ENCODE measurements at places on chromosomes 13 and 19. TPM values are rescaled to one million over a fixed set of nuclear protein-coding genes. Genes with fewer than 3 reads are reported as not detected.

GRCh38 chr19:14146789-14147216 lies 10.4 kb upstream of the ASF1B start:
- H3K36me3 ChIP-seq = no peaks in the 10 kb centered on the region
- no peaks in the 10 kb centered on the region for H3K27me3 ChIP-seq
- DNase-seq = peak; percentile 18
- H3K4me1 ChIP-seq = peaks cover 6% of the 10 kb centered on the region
- H3K4me3 ChIP-seq = no peak overlapping the region

DNA sequence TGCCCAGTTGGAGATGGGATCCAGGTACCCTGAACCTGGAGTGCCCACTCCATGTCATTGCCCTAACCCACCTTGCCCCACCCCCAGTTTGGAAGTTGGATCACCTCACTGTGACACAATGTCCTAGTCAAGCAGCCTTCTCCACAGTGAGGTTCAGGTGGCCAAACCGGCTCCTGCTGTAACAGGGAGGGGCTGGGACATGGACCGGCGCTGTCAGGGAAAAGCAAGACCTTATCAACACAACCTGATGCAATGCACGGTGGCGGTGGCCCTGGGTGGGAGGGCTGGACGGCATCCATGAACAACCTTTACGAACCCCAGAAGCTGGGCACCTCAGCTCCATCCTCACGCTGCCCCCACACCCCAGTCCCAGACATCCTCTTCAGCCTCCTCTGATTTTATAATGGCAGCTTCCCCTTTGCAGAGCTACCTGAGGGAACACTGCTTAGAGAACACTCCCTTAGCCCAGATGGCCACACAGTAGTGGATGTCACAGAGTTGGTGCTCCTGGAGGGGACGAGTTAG lies 1.6 kb upstream of the KRTDAP start:
- no peak overlapping the region for H3K27ac ChIP-seq
- no peaks in the 10 kb centered on the region for H3K27me3 ChIP-seq
- H3K4me3 ChIP-seq = no peak overlapping the region
- H3K36me3 ChIP-seq = no peaks in the 10 kb centered on the region
- no peak for DNase-seq
- H3K4me1 ChIP-seq = peaks cover 7% of the 10 kb centered on the region

- no peaks in the 10 kb centered on the region for H3K27me3 ChIP-seq
- peak overlapping the region; percentile 79 for H3K4me3 ChIP-seq
- no peaks in the 10 kb centered on the region for H3K36me3 ChIP-seq
- no peak for DNase-seq
- peak overlapping the region; percentile 75 for H3K27ac ChIP-seq
These were observed 33.9 kb downstream of the CCNE1 start for GRCh38 chr19:29845574-29846176.

DNA sequence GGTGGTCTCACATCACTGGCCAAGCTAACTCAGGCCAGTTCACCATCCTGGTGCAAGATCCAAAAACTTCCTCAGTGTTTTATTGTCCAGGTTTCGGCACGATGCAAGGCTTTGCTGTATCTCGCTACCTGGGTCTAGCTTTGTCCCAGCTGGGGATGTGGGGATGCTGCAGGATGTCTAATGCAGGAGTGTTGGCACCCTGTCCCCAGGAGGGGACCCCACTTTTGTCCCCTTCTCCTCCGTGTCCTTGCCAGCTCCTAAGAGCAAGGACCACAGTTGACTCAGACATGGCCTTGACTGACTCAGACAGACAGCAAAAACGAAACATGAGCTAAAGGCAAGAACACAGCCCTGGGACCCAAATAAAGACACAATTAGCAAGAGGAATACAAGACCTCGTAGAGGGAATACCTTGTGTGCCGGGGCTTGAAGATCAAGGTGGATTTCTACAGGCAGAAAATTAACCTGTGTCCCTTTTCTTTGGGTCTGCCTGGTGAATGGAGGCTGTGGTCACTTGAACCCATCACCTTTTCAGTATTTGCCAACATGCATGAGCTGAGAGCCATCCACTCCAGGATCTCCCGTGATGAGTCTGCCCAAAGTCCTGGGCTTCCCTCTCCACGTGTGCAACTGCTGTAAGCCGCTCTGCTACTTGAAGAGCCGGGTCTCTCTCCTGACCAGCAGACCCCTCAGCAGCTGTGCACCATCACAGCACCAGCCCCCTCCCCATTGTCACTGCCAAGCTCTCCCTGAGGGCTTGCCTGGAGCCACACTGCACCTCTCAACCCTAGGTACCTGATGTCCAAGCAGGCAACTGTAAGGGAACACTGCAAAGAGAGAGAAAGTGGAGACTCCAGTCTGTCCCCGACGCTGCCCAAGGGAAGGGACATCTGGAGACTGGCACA lies 149.5 kb upstream of the ZNF507 start:
- no peaks in the 10 kb centered on the region for H3K4me1 ChIP-seq
- no peak overlapping the region for H3K4me3 ChIP-seq
- H3K27me3 ChIP-seq = no peaks in the 10 kb centered on the region

DNA sequence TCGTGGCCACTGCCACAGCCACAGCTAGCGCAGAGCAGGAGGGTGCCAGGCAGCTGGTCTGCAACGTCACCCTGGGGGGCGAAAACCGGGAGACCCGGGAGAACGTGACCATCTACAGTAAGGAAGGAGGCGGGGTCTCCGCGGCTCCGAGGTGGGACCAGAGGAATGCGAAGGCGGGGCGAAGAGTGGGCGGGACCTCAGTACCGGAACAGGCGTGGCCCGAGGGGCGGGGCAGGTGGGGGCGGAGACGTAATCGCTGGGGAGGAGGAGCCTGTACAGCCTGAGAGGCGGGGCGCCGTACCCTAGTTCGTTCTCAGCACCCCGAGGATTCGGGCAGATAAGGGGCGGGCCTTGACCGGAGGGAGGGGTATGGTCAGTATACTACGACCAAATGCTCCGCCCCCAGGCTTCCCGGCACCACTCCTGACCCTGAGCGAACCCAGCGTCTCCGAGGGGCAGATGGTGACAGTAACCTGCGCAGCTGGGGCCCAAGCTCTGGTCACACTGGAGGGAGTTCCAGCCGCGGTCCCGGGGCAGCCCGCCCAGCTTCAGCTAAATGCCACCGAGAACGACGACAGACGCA lies 2.5 kb downstream of the ICAM5 start:
- peaks cover 81% of the 10 kb centered on the region for H3K27me3 ChIP-seq
- H3K36me3 ChIP-seq = no peaks in the 10 kb centered on the region
- peak; percentile 70 for DNase-seq
- peaks cover 66% of the 10 kb centered on the region for H3K4me1 ChIP-seq
- H3K27ac ChIP-seq = no peak overlapping the region
- H3K4me3 ChIP-seq = no peak overlapping the region

- peaks cover 11% of the 10 kb centered on the region for H3K4me1 ChIP-seq
- no peak overlapping the region for H3K27ac ChIP-seq
- H3K36me3 ChIP-seq = no peaks in the 10 kb centered on the region
- H3K27me3 ChIP-seq = no peaks in the 10 kb centered on the region
- no peak overlapping the region for H3K4me3 ChIP-seq
These were observed 2.0 kb upstream of the SRRM5 start for GRCh38 chr19:43609872-43610271.

GRCh38 chr19:27776020-27776419 lies 1436.9 kb downstream of the UQCRFS1 start:
- peaks cover 4% of the 10 kb centered on the region for H3K36me3 ChIP-seq
- no peaks in the 10 kb centered on the region for H3K27me3 ChIP-seq
- no peaks in the 10 kb centered on the region for H3K4me1 ChIP-seq
- H3K4me3 ChIP-seq = no peak overlapping the region
- no peak for DNase-seq

GRCh38 chr19:41997121-41997850 lies 3.3 kb upstream of the ATP1A3 start:
- no peaks in the 10 kb centered on the region for H3K27me3 ChIP-seq
- H3K36me3 ChIP-seq = no peaks in the 10 kb centered on the region
- no peak overlapping the region for H3K27ac ChIP-seq
- no peak overlapping the region for H3K4me3 ChIP-seq
- peak; percentile 56 for DNase-seq

DNA sequence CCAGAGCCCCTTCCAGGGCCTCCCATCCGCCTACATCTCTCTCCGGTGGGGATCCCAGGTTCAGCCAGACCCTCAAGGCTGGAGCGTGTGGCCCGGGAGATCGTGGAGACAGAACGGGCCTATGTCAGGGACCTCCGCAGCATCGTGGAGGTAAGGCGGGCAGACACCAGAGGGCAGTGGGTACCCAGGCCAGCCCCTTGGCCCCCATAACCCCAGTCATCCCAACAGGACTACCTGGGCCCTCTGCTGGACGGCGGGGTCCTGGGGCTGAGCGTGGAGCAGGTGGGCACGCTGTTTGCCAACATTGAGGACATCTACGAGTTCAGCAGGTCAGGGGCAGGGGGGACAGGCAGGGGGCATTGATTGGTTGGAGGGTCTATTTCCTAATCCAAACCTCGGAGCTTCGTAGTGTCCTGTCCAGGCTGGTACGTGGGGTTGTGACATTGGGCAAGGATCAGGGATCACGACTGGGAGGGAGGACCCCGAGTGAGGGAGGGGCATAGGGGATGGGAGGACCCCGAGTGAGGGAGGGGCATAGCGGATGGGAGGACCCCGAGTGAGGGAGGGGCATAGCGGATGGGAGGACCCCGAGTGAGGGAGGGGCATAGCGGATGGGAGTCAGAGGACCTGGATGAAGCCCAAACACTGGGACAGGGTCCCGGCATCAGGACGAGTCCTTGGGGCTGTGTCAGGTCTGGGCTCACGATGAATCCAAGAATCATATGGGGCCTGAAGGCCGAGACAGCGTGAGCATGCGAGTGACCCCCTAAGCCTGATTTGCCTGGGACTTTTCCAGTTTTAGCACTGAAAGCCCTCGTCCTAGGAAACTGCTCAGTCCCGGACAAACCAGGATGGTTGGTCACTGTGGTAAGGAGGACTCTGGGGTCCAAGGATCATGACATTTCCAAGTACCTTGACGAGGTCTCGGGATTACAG lies 2.9 kb downstream of the PLEKHG2 start:
- no peak overlapping the region for H3K4me3 ChIP-seq
- no peak for DNase-seq
- no peaks in the 10 kb centered on the region for H3K27me3 ChIP-seq

GRCh38 chr13:41746259-41746658 lies 214.7 kb downstream of the VWA8 start:
- H3K27me3 ChIP-seq = no peaks in the 10 kb centered on the region
- H3K27ac ChIP-seq = no peak overlapping the region
- no peaks in the 10 kb centered on the region for H3K36me3 ChIP-seq
- H3K4me1 ChIP-seq = peaks cover 9% of the 10 kb centered on the region
- no peak for DNase-seq
- H3K4me3 ChIP-seq = no peak overlapping the region

DNA sequence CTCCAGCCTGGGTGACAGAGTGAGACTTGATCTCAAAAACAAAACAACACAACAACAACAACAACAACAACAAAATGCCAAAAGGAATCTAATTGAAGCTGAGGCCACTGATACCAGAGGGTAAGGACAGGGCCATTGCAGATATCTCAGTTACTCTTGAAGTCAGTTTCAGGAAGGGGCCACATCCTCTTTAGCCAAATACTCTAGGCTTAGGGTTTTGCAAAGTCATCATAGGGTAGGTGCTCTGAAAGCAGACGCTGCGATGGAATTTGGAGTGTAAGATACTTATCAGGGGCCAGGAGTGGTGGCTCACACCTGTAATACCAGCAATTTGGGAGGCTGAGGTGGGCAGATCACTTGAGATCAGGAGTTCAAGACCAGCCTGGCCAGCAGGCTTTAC lies 46.6 kb upstream of the UBAC2 start:
- H3K4me1 ChIP-seq = no peaks in the 10 kb centered on the region
- H3K4me3 ChIP-seq = no peak overlapping the region
- DNase-seq = no peak
- H3K27ac ChIP-seq = no peak overlapping the region

DNA sequence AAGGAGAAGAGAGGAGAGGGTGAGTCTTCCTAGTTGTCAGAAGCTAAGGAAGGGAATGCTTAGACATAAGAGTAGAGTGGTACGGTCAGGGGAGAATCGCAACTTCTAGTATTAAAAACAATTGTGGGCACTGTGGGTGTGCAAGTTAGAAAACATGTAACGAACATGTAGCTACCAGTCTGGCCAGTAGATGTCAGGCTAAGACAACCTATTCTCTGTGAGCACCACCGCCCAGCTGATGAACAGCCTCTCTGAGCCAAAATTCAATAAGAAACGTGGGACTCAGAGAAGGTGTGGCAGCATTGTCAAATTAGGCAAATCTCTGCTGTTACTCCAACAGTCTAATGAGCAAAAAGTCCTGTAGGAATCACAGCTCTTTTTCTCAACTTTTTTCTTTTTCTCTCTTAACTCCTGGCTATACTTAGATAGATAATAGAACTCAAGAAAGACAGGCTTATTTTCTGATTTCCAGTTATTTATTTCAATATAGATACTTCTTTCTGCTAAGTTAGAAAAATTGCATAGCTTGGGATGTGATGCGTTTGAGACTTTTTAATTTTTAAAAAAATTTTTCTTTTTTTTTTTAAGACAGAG lies 186.2 kb downstream of the USP12 start:
- H3K4me3 ChIP-seq = no peak overlapping the region
- DNase-seq = peak; percentile 89
- peaks cover 26% of the 10 kb centered on the region for H3K4me1 ChIP-seq
- H3K27ac ChIP-seq = no peak overlapping the region

Gene ZNF382
- total RNA-seq = 6.3 TPM

Gene C19orf33
- total RNA-seq = 2.6 TPM

Gene SELENOV
- not detected for total RNA-seq

Gene HOOK2
- total RNA-seq = 114 TPM

Gene PSG11
- not detected for total RNA-seq

Gene S1PR4
- 3.3 TPM for total RNA-seq

Gene PPM1N
- total RNA-seq = not detected

Gene VSTM2B
- not detected for total RNA-seq

Gene RDH8
- total RNA-seq = not detected

Gene TPTE2
- not detected for total RNA-seq

Gene CALR3
- not detected for total RNA-seq

Gene DIRAS1
- 4.9 TPM for total RNA-seq
